ENCODE measurements at places on chromosomes 4 and X.
A peak's percentile ranks its signal among the peaks of the same experiment; 100 is the strongest.

DNA sequence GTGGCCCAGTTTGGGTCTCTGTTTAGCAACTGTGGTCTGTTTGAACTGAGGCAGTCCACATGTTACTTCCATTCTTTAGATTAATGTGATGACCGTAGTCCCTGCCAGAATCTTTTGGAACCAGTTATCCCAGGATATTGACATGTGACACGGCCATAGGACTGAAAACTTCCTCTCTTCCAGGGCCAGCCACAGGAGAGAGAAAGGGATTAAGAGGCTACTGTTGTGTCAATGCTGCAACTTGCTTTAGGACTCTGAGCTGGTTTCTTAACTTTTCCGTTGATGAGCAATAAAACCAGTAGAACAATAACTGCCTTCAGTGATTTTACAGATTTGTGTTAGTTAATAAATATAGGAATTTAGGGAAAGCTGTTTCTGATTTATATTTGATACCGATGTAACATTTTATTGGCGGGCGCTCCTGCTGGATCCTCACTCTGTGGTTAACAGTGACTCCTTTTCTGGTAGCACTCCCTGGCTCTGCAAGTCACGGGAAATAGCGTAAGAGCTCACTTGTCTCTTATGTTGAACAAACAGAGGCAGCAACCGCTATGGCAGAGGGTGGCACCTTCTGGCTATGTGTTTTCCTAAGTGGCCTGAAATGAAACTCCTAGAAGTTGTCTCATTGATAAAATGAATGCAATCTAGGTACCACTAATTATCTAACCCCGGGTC, 2.5 kb downstream of the TENM3 start:
- peak; percentile 26 for DNase-seq

- DNase-seq = no peak
Observed at GRCh38 chr4:181964731-181965130, 278.5 kb upstream of the TENM3 start.

GRCh38 chr4:128700659-128701350, 108.7 kb upstream of the JADE1 start:
- DNase-seq = no peak

DNA sequence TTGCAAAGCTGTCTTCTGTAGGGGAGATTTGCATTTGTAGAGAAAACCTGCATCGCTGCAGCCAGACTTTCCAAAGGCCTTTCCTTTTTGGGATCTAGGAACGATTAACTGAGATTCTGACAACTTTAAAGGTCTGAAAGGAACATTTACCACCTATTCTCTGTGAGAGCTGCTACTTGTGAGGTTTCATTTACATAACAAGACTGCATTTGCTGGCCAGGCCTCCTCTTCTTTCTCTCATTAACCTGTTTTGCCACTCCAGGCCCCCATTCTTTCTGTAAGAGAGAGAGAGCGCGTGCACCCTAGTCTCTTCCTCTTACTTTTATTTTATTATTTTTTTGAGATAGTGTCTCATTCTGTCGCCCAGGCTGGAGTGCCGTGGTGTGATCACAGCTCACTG, 31.6 kb downstream of the TMEM31 start:
- DNase-seq = peak; percentile 64
